ENCODE measurements at places on chromosomes 6 and 20.

- DNase-seq: peak; percentile 61
Observed at GRCh38 chr6:43770372-43771209, 580 bp downstream of the VEGFA start.

DNA sequence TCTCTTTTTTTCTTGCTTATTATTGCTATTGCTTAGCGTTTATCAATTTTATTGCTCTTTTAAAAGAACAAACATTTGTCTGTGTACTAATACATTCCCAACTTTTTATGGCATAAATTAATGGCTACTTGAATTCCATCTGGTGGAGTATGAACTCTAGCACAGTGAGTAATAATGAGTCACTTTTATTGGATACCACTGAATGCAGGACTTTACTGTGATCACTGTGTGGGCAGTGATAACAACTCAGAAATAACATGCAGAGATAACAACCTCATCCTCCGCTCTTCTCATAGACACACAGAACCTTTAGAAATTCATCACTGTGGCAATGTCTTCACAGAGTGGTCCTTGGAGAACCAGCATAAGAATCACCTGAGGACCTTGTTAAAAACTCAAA, 174.9 kb upstream of the PRND start:
- no peak for DNase-seq

GRCh38 chr20:46128310-46129151, 10.4 kb downstream of the CD40 start:
- DNase-seq: no peak

- no peak for DNase-seq
Observed at GRCh38 chr6:84449220-84449619, 221.8 kb upstream of the CEP162 start.

GRCh38 chr6:20058121-20058905, 154.0 kb downstream of the MBOAT1 start:
- no peak for DNase-seq

GRCh38 chr6:147820520-147820919, 312.0 kb downstream of the SAMD5 start:
- DNase-seq: no peak

- no peak for DNase-seq
Observed at GRCh38 chr20:24488800-24489175, 19.4 kb downstream of the SYNDIG1 start.

DNA sequence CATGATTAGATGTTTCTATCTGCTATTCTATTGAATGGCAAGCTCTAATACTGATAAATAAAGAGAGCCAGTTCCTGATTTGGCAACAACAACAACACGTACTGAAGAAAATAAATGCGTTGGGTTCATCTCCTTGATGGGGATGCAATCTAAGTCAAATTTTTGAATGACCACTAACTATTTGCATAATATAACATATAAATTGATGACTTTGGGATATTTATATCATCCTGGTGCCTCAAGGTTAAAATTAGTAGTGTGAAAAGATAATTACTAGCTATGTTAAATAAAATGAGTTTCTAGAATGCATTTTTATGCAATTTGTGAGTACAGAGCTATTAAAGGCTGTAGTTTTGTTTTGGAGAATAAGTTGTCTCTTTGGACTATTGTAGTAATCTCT, 896.4 kb downstream of the KIF16B start:
- no peak for DNase-seq

GRCh38 chr6:79797912-79798311, 149.4 kb downstream of the ELOVL4 start:
- no peak for DNase-seq

DNA sequence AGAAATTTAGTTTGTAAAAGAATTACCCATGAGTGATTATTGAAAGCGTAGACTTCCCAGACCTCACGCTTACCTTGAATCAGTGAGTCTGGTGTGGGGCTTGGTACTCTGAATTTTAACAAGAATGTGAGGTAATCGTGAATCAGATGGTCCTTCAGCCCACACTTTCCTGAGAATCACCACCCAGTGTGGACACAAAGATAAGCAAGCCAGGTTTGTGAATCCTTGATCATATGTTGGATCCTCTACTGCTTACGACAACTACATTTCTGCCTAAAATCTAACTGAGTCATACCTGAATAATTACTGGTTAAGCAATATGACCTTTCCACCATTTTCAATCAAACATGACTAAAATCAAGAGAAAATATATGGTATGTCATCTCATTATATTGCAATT, 589.3 kb downstream of the TFAP2A start:
- DNase-seq: no peak

GRCh38 chr6:168046696-168047095, 32.3 kb downstream of the FRMD1 start:
- DNase-seq: no peak

DNA sequence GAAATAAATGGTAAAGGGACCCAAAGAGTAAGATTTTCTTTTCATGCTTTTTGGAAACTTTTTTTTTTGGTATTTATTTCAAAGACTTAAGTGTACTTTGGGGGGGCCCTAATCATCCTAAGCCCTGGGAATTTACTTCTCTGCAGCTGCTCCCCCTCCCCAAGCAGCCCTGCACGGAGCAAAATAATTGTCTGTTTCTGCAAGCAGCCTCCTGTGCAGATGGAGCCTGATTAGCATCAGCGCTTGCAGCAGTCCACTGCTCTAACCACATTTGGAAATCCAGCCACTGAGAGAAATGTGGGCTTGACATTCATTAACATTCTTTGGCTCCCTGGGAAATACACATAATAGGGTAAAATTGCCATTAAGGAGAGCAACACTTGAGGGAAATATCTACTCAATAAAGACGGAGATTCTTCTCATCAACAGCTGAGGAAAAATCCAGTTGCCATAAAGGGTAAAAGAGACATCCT, 309.2 kb upstream of the MAP3K7 start:
- DNase-seq: no peak

GRCh38 chr20:35901678-35902544, 52.4 kb downstream of the SCAND1 start:
- DNase-seq: no peak

DNA sequence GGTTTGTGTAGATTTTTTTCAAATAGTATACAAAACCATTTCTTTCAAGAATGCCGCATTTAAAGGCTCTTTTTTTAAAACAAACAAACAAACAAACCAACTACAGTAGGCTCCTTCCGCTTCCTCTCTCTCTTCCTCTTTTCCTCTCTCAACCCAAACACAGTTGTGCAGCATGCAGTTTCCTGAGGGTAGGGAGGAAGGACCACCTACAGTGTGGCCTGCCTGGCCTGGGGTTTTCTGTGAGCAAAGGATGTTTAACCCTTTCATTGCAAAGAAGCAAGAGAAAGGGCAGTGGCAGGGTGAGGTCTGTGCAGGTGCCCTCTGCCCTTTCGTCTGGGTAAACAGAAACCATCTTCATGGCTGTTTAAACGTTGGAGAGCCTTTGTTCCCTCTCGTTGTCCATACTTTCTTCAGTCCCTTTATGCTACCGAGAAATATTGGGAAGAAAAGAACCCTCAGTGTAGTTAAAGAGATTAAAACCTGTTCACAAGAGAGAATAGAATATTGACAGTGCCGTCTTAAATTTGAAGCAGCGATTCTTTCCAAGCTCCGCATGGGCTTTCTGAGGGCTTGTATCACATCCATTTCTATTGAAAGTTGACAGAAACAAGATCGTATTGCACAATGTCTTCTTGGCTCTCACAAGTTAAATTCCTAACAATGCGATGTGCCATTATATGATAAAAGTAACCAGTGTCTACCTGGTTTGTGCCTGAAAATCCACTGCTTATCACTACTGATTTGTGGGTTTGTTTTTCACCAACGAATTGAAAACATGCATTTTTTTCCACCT, 215.5 kb upstream of the SNX9 start:
- DNase-seq: no peak

- no peak for DNase-seq
Observed at GRCh38 chr20:36298795-36299339, 7.3 kb upstream of the DLGAP4 start.

DNA sequence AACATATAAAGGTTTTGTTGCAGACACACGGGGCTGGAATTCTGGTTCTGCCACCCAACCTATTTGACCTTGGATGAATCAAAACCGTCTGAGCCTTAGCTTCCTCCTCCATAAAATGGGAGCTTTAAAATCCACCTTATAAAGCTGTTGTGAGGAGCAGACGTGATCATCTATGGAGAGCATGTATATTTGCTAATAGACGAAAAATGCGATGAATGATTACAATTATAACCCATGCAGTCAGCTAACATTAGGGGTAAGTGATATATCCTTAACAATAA, 586 bp upstream of the NUP153 start:
- no peak for DNase-seq

- no peak for DNase-seq
Observed at GRCh38 chr6:111606620-111607115, 990 bp upstream of the TRAF3IP2 start.

DNA sequence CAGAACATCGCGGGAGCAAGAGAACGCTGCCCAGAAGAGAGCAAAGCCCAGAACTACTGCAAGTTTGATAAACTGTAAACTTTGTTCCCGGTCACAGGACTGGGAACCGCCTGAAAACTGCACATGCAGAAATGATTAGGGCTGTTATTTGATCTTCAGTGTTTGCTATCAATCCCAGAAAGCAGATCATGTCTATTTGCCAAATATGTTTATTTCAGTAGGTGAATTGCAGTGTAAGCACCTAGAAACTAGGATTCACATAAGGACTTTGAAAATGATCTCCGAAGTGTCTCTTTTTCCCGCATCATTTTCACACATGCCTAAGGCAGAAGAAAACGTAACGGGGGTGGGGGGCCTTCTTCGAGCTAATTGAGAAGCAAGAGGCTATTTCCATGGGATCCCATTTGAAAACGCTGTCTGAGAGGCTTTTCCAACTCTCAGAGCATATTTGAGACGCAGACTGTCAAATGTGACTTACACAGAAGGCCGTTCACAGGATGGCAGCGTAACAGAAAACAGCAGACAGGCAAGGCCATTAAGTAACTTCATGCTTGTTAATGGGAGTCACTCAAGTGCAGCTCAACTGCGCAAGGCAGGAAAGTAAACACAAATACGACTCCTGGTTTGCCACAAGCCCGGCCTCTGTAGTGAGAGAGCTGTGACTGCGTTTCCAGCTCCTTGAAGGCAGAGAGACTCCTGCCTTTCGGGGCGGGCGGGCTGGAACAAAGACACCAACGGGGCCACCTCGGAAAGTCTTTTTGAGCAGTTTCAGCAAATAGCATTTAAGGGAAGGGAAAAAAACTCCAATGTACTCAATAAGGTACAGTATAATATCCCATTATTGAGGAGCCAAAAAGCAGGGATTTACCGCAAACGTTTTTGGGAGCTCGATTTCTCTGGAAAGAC, 144.7 kb upstream of the ZNF217 start:
- DNase-seq: no peak

GRCh38 chr6:43747784-43748183, 22.2 kb upstream of the VEGFA start:
- no peak for DNase-seq

DNA sequence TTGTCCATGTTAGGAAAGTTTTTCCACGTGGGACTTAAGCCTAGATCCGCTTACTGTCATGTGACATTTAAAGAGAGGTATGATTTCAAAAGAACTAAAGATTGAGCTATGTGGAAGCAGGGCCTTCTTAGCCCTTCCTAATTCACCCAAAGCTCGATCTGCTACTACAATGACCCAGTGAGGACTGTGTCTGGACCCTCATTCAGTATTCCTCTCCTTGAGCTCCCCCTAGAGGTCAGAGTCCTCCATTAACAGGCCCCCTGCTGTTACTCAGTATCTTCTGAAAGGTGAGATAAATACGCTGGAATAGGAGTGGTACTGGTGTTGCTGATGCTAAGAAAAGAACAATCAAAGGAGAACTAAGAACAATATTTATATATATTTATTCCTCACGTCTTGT, 414.0 kb downstream of the GJA1 start:
- DNase-seq: peak; percentile 54

GRCh38 chr20:20567712-20568111, 144.7 kb downstream of the RALGAPA2 start:
- no peak for DNase-seq

- DNase-seq: no peak
Observed at GRCh38 chr6:109001291-109001894, 93.3 kb downstream of the SESN1 start.

- no peak for DNase-seq
Observed at GRCh38 chr20:25508083-25508770, 77.1 kb downstream of the NINL start.

DNA sequence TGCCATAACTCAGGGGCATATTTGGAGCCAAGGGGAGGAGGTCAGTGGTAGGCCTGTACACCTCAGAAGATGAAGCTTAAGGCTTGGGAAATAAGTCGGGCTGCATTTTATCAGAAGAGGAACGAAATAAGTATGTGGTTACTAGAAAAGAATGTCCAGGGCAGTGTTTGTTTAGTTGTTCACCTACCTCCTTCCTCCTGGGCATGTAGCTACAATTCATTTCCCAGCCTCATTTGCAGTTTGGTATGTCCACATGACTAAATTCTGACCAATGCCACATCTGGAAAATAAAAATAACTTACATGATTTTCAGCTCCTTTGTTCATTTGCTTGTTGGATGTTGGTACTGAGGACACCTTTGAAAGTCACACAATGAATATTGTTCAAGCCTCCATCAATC, 294.5 kb upstream of the RGS17 start:
- no peak for DNase-seq

- no peak for DNase-seq
Observed at GRCh38 chr20:53362736-53363135, 230.9 kb downstream of the ZNF217 start.

DNA sequence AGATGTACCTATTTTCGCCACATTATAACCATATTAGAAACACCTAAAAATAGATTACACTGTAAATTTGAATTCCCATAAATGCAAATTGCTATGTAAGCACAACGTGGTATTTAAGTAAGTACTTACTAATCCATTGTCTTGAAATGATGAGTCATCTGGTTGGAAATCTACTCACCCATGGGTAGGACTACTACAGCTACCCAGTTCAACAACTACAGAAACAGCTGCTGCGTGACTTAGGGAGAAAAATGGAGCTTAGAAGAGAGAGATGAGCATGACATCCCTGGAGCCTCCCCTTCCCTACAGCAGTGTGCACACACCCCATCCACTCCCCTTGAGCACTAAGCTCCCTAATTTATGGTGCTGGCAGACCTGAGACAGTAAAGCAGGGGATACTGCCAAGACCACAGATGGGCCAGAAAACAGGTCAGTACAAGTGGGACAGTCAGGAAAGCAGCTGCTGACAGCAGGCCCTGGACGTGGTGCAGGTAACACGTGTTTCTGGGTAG, 26.9 kb downstream of the RRAGD start:
- DNase-seq: peak; percentile 34

- DNase-seq: no peak
Observed at GRCh38 chr6:17585766-17586490, 14.2 kb upstream of the FAM8A1 start.

DNA sequence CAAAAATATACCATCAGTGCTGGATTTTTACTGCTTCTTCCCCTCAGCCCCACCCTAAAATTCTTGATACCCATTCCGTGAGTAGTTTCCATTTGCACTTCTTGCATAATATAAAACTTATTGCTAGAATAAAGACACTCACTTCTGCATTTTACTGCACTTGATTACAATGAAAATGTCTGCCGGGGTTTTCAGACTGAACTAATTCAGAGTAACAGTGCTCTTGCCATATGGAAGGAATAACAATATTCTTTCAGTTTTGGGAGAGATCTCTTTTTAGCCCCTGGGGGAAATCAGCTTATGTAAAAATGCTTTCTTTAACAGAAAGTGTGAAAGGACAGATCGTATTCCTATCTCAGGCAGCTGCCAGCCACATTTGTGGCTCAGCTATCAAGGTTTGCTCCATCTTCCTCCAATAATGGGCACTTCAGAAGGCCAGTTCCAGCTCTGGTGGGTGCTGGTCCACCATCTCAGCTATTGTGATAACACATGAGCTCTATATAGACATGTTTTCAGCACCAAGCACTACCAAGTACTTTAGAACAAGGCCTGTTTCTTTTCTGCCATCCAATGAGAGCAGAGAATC, 8.9 kb downstream of the SMLR1 start:
- DNase-seq: no peak

Data from activated CD4-positive, alpha-beta T cell treated with anti-CD3 and anti-CD28 coated beads, Interleukin-10, Interleukin-2, amounts not matched to agents 100 ng/mL and 50 ng/mL, durations not matched to agents 16 hours and 8 hours (primary cell).